ENCODE measurements at places on chromosomes 5 and 9. TPM values are rescaled to one million over a fixed set of nuclear protein-coding genes. Genes with fewer than 3 reads are reported as not detected.
A peak's percentile ranks its signal among the peaks of the same experiment; 100 is the strongest.

- no peaks in the 10 kb centered on the region for H3K36me3 ChIP-seq
- no peak overlapping the region for H3K4me3 ChIP-seq
- no peak overlapping the region for H3K27ac ChIP-seq
- H3K27me3 ChIP-seq, result peaks cover 5% of the 10 kb centered on the region
- DNase-seq, result no peak
Measured at GRCh38 chr5:175082866-175083590, 358.6 kb downstream of the MSX2 start.

- DNase-seq, result no peak
- peaks cover 16% of the 10 kb centered on the region for H3K27me3 ChIP-seq
- no peak overlapping the region for H3K4me3 ChIP-seq
Measured at GRCh38 chr5:158821331-158821730, 278.4 kb downstream of the EBF1 start.

SPTLC1 gene
- polyA plus RNA-seq, result 39.5 TPM

ADAMTS2 gene
- not detected for polyA plus RNA-seq

- no peak overlapping the region for H3K4me3 ChIP-seq
- H3K27me3 ChIP-seq, result peaks cover 2% of the 10 kb centered on the region
- H3K27ac ChIP-seq, result no peak overlapping the region
- H3K36me3 ChIP-seq, result no peaks in the 10 kb centered on the region
Measured at GRCh38 chr5:172435362-172436077, 18.8 kb downstream of the SH3PXD2B start.

- no peaks in the 10 kb centered on the region for H3K36me3 ChIP-seq
- no peaks in the 10 kb centered on the region for H3K4me1 ChIP-seq
- DNase-seq, result no peak
- H3K4me3 ChIP-seq, result no peak overlapping the region
- no peaks in the 10 kb centered on the region for H3K27me3 ChIP-seq
- H3K27ac ChIP-seq, result no peak overlapping the region
Measured at GRCh38 chr5:122683631-122684030, 91.2 kb upstream of the SNX2 start.

DNA sequence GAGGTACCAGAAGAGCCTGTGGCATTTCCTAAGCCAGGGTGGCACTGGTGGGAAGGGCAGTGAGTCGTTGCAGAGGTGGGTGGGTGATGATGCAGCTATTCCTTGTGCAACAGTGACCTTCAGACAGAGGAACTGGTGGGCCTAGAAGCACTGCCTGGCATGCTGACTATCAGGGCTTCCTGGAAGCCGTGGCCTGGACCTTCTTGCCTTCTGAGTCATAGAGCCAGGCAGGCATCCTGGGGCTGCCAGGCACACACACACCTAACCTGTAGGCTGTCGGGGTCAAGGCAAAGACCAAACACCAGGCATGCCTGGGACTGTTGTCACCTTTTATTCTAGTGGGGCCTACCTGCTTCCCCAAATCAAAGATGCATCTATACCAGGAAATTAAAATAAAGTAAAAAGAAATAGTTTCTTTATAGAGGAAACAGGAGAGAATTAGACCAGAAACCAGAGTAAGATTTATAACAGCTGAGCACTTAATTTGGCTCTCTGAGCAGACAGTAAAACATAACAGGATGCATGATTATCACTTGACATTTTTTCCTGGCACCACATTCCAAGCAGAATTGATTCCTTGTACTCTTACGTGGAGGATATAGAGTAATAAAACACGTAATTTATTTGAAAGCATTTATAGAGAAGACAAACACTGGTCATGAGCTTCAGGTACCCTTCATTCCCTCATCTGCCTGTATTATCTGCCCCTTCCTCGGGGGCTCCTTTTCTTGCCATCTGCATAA lies 25.1 kb downstream of the NANS start:
- peaks cover 29% of the 10 kb centered on the region for H3K36me3 ChIP-seq
- peak overlapping the region; percentile 22 for H3K27ac ChIP-seq
- no peaks in the 10 kb centered on the region for H3K27me3 ChIP-seq
- peaks cover 23% of the 10 kb centered on the region for H3K4me1 ChIP-seq

- no peak overlapping the region for H3K27ac ChIP-seq
- H3K4me3 ChIP-seq, result no peak overlapping the region
- no peak for DNase-seq
- H3K4me1 ChIP-seq, result no peaks in the 10 kb centered on the region
- peaks cover 3% of the 10 kb centered on the region for H3K27me3 ChIP-seq
- H3K36me3 ChIP-seq, result peaks cover 3% of the 10 kb centered on the region
Measured at GRCh38 chr5:32785611-32786254, 74.6 kb downstream of the NPR3 start.

DNA sequence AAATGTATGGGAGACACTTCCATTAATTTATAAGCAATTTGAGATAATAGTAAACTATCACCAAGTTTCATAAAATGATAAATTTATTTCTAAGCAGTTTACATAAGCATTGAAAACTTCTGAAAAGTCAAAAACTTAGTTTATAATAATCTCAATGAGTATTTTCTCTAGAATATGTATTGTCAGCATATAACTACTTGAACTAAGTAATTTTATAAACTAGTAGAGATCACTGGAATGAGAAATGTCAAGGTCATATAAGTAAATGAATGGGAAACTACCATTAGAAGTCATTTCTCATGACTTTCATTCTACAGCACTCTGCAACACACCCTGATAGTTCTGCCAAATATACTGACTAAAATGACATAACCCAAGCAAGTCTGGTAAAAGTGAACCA lies 3.4 kb downstream of the TBCA start:
- no peak overlapping the region for H3K27ac ChIP-seq
- H3K36me3 ChIP-seq, result no peaks in the 10 kb centered on the region
- no peak overlapping the region for H3K4me3 ChIP-seq
- H3K27me3 ChIP-seq, result peaks cover 14% of the 10 kb centered on the region
- no peak for DNase-seq
- H3K4me1 ChIP-seq, result peaks cover 69% of the 10 kb centered on the region

GRCh38 chr5:109866051-109866450 lies 176.3 kb downstream of the MAN2A1 start:
- DNase-seq, result no peak
- H3K4me3 ChIP-seq, result no peak overlapping the region
- H3K4me1 ChIP-seq, result peaks cover 26% of the 10 kb centered on the region
- peaks cover 2% of the 10 kb centered on the region for H3K27me3 ChIP-seq
- no peak overlapping the region for H3K27ac ChIP-seq
- H3K36me3 ChIP-seq, result peaks cover 41% of the 10 kb centered on the region

- DNase-seq, result peak; percentile 70
- peak overlapping the region; percentile 100 for H3K27ac ChIP-seq
- H3K4me1 ChIP-seq, result peaks cover 68% of the 10 kb centered on the region
- H3K4me3 ChIP-seq, result peak overlapping the region; percentile 91
- H3K36me3 ChIP-seq, result no peaks in the 10 kb centered on the region
Measured at GRCh38 chr5:150411245-150411979, 1.3 kb downstream of the CD74 start.

- H3K27me3 ChIP-seq, result peaks cover 3% of the 10 kb centered on the region
- H3K4me3 ChIP-seq, result no peak overlapping the region
- H3K27ac ChIP-seq, result no peak overlapping the region
- peaks cover 8% of the 10 kb centered on the region for H3K4me1 ChIP-seq
Measured at GRCh38 chr9:129253803-129254381, 75.8 kb upstream of the IER5L start.

DNA sequence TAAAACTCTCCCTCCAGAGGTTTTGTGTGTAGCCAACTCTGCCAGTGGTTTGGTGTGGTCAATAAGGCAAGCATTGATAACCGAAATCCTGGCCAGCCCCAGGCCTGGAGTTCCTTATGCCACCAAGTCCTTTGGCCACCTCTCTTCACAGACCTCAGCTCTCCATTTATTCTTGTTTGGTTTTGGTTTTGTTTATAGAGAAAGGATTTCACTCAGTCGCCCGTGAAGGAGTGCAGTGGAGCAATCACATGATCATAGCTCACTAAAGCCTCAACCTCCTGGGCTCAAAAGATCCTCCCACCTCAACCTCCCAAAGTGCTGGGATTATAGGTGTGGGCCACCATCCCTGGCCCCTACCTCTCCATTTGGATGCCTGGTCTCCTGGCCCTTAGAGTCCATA lies 55.4 kb upstream of the PPARGC1B start:
- peaks cover 2% of the 10 kb centered on the region for H3K27me3 ChIP-seq
- H3K36me3 ChIP-seq, result no peaks in the 10 kb centered on the region
- no peak overlapping the region for H3K4me3 ChIP-seq
- DNase-seq, result no peak
- no peak overlapping the region for H3K27ac ChIP-seq

GRCh38 chr5:135873831-135874230 lies 21.8 kb downstream of the IL9 start:
- no peaks in the 10 kb centered on the region for H3K36me3 ChIP-seq
- no peak overlapping the region for H3K4me3 ChIP-seq
- H3K27ac ChIP-seq, result no peak overlapping the region
- DNase-seq, result no peak

GRCh38 chr5:115469904-115470516 lies 74.6 kb downstream of the FEM1C start:
- no peak overlapping the region for H3K4me3 ChIP-seq
- H3K27me3 ChIP-seq, result peaks cover 3% of the 10 kb centered on the region
- no peaks in the 10 kb centered on the region for H3K4me1 ChIP-seq
- no peak for DNase-seq
- H3K36me3 ChIP-seq, result no peaks in the 10 kb centered on the region
- H3K27ac ChIP-seq, result no peak overlapping the region

FREM1 gene
- polyA plus RNA-seq, result not detected

- no peak overlapping the region for H3K27ac ChIP-seq
- no peaks in the 10 kb centered on the region for H3K36me3 ChIP-seq
- no peak for DNase-seq
- H3K4me3 ChIP-seq, result no peak overlapping the region
- H3K27me3 ChIP-seq, result peaks cover 4% of the 10 kb centered on the region
Measured at GRCh38 chr9:120944948-120945347, 18.4 kb upstream of the TRAF1 start.

- H3K4me3 ChIP-seq, result no peak overlapping the region
- DNase-seq, result no peak
- H3K27ac ChIP-seq, result no peak overlapping the region
- H3K27me3 ChIP-seq, result no peaks in the 10 kb centered on the region
- H3K4me1 ChIP-seq, result no peaks in the 10 kb centered on the region
- H3K36me3 ChIP-seq, result no peaks in the 10 kb centered on the region
Measured at GRCh38 chr5:15236911-15237508, 263.0 kb upstream of the FBXL7 start.

ACTL7B gene
- not detected for polyA plus RNA-seq

IL5 gene
- polyA plus RNA-seq, result not detected

OTP gene
- polyA plus RNA-seq, result not detected

PWWP2A gene
- 20.6 TPM for polyA plus RNA-seq

- peaks cover 1% of the 10 kb centered on the region for H3K27me3 ChIP-seq
- no peak overlapping the region for H3K27ac ChIP-seq
- no peak overlapping the region for H3K4me3 ChIP-seq
- no peak for DNase-seq
- H3K36me3 ChIP-seq, result no peaks in the 10 kb centered on the region
Measured at GRCh38 chr5:372996-373709, 51.6 kb downstream of the AHRR start.

GRCh38 chr9:27817747-27818146 lies 244.5 kb upstream of the C9orf72 start:
- no peak overlapping the region for H3K27ac ChIP-seq
- no peak overlapping the region for H3K4me3 ChIP-seq
- no peak for DNase-seq
- H3K4me1 ChIP-seq, result no peaks in the 10 kb centered on the region
- H3K36me3 ChIP-seq, result no peaks in the 10 kb centered on the region

CYSRT1 gene
- not detected for polyA plus RNA-seq

- peaks cover 14% of the 10 kb centered on the region for H3K27me3 ChIP-seq
- H3K27ac ChIP-seq, result no peak overlapping the region
- H3K4me1 ChIP-seq, result no peaks in the 10 kb centered on the region
- H3K36me3 ChIP-seq, result no peaks in the 10 kb centered on the region
Measured at GRCh38 chr5:73295447-73295846, 122.5 kb downstream of the TMEM174 start.

- peaks cover 10% of the 10 kb centered on the region for H3K4me1 ChIP-seq
- DNase-seq, result no peak
- H3K27ac ChIP-seq, result no peak overlapping the region
Measured at GRCh38 chr5:75608870-75609269, 2.4 kb upstream of the ANKDD1B start.

DNA sequence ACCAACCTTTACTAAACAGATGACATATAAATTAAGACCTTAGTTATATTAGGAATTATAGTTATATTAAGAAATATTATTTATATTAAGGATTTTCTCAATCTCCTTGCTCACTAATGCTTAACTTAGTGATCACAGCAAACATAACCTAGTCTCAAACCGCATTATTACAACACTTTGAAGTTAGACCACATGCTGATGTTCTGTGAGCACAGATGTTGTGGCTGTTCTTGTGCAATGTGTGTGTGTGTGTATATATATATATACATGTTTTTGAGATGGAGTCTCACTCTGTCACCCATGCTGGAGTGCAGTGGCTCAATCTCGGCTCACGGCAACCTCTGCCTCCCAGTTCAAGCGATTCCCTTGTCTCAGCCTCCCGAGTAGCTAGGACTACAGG lies 20.5 kb downstream of the ELP1 start:
- peaks cover 21% of the 10 kb centered on the region for H3K4me1 ChIP-seq
- H3K27ac ChIP-seq, result no peak overlapping the region
- peaks cover 53% of the 10 kb centered on the region for H3K36me3 ChIP-seq

DIRAS2 gene
- not detected for polyA plus RNA-seq

Data from immature natural killer cell (primary cell).